LNCaP clone FGC (cell line): ENCODE measurements at places on chromosomes 6 and 20.

GRCh38 chr20:653110-653589, at the start of gene SRXN1:
SRXN1 (minus strand) TSS chr20:653200; CDS start chr20:653185, 15 bp downstream.
- peak; percentile 61 for DNase-seq

DNA sequence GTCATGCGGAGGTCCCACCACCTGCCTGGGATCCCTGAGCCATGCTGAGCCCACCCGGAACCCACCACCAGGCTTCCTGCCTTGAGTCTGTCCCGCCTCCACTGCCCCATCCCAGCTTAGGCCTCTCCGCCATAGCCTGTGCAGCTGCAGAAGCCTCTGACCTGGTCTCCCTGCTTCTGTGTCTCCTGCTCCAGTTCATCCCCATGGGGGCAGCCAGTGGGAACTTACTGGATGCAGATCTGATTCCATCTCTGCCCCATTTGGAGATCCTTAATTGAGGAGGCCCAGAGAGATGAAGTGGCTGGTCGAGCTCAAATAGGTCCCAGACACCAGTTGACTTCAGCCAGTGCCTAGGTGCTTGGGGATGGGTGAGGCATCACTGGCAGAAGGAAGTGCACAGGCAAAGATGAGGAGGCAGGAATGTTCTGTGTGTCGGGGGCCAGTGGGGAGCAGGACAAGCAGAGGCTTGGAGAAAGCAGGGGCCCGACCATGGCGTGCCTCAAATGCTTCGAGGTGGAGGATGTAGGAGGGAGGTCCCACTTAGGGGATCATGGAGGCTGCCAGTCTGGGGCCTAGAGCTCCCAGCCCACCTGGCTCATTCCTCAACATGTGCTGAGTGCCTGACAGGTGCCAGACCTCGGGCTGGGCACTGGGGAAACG, 112.8 kb downstream of the TOX2 start:
- no peak for DNase-seq

- no peak for DNase-seq
Measured at GRCh38 chr6:22146931-22147701, 149.7 kb downstream of the PRL start.

GRCh38 chr20:8948442-8949020, 120.4 kb upstream of the PLCB4 start:
- DNase-seq = no peak

- no peak for DNase-seq
Measured at GRCh38 chr20:63064745-63065711, 58.3 kb upstream of the BHLHE23 start.

GRCh38 chr6:145829950-145830349, 15.4 kb upstream of the FBXO30 start:
- no peak for DNase-seq

GRCh38 chr6:39754514-39755115, 29.4 kb upstream of the KIF6 start:
- DNase-seq = no peak

DNA sequence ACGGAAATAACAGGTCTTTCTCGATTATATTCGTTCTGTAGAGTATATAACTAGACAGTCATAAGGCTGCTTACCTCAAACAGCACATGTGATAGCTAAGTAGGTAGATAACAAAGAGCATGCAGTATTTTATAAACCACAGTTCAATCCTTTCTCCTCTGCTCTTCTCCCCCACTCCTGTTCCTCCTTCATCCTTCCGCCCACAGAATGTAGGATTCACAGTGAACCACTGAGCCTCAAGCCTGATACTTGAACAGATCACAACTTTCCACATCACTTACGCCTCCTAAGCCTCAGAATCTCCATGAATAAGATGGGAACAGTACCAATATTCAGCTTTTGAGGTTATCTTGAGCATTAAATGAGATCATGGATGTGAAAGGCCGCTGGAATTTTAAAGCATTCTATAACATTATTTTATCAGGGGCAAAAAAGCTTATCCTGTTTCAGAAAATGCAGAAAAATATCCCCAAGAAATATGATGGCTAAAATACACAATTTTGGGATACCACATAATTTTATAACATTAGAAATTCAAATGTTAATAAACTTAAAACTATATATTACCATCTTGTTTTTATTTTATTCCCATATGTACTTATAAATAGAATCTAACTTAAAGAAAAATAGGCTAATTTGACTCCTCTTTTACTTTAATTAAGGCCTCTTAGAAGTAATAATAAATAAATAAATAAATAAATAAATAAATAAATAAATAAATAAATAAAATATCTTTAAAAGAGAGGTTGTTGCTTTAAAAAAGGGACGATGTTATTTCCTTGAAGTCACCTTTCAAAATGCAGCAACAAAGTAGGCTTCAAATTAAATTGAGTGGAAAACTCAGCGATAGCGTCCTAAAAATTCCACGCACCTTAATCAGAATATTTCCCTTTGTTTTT, 33.4 kb downstream of the MTFR2 start:
- no peak for DNase-seq

GRCh38 chr20:4195499-4195898, 180.1 kb upstream of the RNF24 start:
- DNase-seq = no peak

DNA sequence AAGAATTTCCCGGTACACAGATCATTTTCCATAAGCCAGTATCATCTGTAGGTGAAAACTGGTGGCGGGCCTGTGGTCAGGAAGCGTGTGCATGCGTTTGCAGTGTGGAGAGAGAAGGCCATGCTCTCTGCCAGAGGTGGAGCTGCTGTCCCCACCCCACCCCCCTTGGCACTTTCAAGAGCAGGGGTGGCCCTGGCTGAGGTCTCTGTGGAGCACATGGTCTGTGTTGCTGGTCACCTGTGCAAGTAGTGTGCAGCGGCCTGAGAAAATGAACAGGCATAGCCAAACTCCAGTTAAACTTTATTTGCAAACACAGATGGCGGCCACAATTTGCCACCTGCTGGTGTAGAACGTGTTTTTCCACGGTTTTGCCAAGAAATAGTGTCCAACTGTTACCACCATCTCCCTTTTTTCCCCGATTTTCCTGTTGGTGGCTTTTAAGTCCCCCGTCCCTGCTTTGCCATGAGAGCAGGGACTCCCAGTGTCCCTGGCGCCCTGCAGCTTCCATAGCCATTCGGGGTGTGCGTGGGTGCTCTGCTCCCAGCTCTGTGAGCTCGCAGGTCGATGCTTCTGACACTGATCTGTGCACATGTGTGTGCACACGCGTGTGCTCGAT, 2.5 kb downstream of the ADRM1 start:
- no peak for DNase-seq
